ENCODE measurements at places on chromosomes 5 and 9.

DNA sequence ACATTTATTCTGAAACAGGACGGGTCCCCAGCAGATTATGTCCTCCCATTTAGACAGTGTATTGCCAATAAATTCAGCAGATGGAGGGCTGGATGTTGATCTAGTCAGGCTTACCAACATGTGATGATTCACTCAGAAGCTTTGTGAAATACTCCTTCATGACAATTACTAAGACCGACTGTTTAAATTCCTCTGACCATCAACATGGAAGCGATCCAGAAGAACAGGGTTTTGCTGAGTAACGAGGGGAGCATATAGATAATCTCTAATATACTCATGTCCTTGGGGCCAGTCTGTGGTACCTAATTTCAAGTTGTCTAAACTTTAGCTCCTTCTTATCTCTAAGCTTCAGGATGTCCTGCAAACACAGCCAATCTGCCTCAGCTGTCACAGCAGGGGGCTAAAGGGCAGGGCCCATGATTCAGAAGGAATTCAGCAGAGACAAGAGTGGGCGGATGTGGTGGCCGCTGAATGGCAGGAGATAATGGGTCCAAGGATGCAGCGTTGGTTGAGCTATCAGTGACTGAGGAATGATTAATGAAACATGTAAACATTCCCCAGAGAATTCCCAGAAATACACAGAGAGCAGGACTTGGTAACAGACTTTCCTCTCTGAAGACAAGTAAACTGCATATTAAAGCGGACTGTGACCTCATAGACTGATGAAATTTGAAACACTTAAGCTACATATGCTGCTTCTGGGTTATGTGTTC is 109.4 kb downstream of the ANKRD55 start:
- DNase-seq, result no peak

GRCh38 chr9:137029058-137029936 is 1.3 kb upstream of the ABCA2 start:
- peak; percentile 81 for DNase-seq

- peak; percentile 76 for DNase-seq
Measured at GRCh38 chr5:170638454-170639220, 134.8 kb downstream of the KCNIP1 start.

- DNase-seq, result no peak
Measured at GRCh38 chr9:105313238-105313637, 68.8 kb downstream of the SLC44A1 start.

GRCh38 chr5:106755789-106756188 is 914.9 kb downstream of the EFNA5 start:
- DNase-seq, result no peak

GRCh38 chr5:160743027-160743426 is 109.0 kb downstream of the ATP10B start:
- no peak for DNase-seq

DNA sequence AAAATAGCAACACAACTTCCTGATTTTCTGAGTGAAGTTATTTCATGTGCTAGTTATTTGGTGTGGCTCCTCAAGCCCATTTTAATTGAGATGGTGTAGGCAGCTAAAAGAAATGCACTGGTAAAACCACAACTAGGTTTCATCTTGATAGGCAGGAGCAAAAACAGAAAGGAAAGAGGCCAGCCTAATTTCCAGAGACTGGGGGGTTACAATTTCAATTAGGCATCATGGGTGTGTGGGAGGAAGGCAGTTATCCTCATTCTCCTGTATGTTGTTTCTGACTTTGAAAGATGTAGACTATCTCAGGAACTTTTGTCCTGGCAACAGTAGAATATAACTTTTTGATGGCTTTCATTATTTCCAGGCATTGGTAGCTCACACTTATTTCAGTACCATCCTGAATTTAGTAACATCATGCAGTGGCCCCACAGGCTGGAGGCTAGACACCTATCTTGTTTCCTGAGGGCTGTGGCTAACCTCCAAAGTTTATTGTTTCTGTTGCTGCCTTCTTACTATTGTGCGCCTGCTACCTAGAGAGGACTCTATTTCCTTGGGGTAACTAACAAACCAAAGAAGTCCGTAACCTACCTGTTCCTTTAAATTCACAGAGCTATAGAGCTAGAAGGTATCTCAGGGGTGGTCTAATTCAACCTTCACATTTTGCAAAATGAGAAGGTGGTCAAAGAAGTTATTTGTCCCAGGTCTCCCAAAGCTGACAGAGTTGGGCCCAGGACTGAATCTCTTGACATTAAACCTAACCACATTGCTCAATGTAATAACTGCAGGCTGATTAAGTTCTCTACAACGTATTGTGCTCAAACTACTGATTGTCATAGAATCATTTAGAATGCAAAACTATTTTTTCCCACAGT is 42.4 kb downstream of the FYB1 start:
- peak; percentile 73 for DNase-seq

DNA sequence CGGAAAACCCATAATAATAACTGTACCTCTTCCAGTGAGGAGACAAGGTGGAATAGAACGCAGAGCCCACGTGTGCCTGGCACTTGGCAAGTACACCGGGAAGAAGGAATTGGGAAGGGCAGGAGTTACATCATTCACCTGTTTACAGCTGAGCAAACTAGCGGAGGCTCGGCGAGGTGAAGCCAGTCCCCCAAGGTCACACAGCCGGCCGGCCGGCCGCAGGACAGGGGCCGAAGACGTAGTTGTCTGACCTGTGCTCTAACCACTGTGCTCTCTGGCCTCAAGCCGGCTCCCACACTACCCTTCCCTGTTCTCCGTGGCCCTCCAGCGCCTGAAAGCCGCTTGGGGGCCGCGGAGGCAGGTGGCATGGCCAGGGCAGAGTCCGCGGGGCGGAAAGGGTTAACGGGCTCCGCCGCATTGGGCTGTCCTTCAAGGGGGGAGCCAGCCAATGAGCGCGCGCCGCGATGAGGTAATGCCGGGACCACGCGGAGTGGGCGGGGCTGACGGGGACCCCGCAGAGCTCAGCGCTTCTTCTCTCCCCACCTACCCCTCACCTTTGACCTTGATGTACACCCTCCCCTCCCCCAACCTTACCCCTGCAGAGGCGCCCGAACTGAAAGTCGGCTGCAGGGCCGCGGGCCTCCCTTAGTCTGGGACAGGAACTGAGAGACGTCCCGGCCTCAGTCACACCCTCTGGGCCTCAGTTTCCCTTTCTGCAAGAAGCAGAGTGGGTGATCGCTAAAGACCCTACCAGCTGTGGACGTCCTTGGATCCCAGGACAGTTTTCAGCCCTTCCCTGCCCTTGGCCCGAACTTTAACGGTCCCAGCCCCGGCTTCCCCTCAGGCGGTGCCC is 125.1 kb downstream of the C9orf50 start:
- DNase-seq, result peak; percentile 88

DNA sequence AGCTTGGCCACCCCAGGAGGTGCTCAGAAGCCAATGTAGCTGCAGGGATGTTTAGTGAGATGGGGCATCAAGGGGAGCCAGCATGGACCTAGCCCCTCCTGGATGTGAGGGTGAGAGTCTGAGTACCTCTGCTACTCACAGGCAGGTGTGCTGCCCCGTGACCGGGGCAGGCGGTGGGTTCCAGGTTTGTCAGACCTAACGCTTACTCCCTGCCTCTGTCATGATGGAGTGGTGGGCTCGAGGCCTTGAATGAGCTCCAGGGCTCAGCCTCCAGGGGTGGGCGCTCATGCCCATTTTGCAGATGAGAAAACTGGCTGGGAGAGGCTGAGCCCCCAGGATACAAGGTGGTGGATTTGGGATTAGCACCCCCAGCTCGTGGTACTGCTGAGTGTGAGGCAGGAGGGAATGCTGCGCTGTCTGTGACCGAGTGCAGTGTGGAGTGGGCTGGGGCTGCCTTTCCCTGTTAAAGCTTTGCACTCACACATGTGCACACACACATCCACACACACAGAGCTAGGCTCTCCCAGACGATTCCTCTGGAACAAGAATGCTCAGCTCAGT is 1.5 kb downstream of the RXRA start:
- DNase-seq, result no peak

GRCh38 chr5:144093868-144094267 is 76.6 kb downstream of the YIPF5 start:
- no peak for DNase-seq

DNA sequence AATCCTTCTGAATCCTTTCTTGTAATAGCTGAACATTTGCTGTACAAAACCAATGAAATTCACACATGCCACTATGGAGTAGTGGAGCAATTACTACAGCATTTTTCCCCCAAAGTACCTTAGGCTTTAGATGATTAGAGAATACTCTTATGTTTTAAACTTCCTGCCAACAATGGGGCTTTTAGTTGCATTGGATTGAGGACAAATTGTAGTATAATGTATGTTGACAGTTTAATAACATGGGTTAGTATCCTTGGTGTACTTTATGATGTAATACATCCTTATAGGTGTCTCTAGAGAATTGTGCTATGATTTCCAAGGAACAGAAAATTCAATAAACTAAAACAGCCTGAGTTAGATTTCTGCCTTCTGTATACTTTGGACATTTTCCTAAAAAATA is 422.7 kb upstream of the GRAMD2B start:
- no peak for DNase-seq

- no peak for DNase-seq
Measured at GRCh38 chr9:21817176-21817575, 14.7 kb downstream of the MTAP start.

DNA sequence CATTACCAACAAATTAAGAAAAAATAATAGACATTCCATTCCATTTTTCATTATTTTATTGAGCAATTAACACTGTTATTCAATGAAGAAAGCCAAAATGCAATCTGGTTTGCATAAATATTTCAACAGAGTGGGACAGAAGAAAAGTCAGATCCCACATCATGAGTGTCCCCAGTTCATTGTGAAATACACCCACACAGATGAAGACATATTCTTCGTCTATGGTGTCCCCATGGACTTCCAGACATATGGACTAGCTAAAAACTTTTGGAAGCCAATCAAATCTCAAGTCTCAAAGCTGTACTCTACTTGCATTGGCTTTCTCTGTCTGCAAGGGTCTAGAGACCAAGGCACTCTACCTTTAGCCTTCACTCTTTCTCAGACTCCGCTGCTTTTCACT is 194.3 kb downstream of the SEMA5A start:
- no peak for DNase-seq

- no peak for DNase-seq
Measured at GRCh38 chr5:34957857-34958690, 28.7 kb downstream of the DNAJC21 start.

- DNase-seq, result no peak
Measured at GRCh38 chr9:122116040-122116439, 22.9 kb upstream of the TTLL11 start.

GRCh38 chr9:8337834-8338766 is 538.5 kb upstream of the DMAC1 start:
- no peak for DNase-seq

DNA sequence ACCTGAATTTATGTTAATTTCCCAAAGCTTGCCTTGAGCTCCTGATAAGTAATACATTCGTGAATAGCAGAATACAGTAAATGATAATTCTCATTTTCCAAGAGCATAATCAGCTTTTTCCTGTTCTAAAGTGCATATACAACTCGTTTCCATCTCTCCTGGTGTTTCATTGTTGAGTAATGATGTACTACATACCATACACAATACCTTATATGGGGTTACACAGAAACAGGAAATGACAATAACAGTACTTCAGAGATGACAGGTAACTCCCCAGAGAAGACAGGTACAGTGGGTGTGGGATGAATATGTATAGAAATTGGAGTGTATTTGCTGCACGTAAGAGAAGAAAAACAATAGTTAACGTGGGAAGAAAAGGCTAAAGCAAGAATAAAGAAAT is 287.1 kb downstream of the TENT4A start:
- DNase-seq, result no peak

GRCh38 chr9:89883401-89884341 is 278.9 kb downstream of the GADD45G start:
- DNase-seq, result no peak

DNA sequence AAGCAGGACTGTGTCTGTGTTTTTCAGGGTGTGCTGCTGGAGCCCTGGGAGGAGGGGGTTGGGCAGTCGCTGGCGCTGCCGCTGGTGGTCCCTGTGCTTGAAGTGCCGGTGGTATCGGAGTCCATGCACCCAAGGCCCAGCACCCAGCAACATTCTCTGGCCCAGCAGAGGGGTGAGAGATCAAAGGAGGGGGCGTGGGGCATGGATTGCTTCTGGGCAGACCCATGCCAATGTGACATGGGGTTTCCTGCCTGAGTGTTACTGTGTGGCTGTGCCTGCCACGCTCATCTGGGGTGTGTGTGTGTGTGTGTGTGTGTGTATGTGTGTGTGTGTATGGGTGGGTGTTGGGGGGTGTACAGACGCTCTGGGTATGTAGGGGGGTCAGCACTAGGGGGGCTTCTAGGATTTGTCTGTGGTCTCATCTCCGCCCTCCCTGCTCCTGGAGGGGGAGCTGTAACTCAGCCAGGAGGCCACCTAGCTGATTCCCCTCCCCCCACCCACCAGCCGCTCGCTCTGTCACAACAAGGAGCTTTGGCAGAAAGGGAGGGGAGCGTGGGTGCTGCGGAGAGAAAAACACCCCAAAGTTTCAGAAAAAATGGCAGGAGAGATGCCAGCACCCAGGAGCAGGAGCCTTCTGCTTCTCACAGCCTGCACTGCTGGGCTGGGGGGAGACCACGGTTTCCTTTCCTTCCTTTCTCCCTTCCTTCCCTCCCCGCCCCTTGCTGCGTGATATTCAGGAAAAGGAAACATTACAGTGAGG is 35.9 kb upstream of the HSPA9 start:
- no peak for DNase-seq

DNA sequence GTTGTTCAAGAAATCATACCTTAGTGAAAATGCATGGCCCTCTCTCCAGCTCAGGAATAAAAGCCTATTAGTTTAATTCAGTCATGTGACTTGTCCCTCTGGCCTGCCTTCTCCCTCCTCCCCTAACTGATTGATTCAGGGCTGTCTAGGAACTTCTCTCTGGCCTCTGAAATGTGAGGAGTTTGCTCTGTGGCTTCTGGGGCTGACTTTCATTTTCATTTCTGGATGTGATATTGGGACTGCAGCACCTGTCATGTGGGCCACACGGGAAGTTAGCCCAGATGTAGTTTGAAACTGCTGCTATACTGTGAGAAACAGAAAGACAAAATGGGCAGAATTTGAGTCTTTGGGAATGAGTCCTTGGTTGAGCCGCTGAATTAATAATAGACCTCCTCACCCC is 44.8 kb downstream of the PARP8 start:
- DNase-seq, result peak; percentile 78

DNA sequence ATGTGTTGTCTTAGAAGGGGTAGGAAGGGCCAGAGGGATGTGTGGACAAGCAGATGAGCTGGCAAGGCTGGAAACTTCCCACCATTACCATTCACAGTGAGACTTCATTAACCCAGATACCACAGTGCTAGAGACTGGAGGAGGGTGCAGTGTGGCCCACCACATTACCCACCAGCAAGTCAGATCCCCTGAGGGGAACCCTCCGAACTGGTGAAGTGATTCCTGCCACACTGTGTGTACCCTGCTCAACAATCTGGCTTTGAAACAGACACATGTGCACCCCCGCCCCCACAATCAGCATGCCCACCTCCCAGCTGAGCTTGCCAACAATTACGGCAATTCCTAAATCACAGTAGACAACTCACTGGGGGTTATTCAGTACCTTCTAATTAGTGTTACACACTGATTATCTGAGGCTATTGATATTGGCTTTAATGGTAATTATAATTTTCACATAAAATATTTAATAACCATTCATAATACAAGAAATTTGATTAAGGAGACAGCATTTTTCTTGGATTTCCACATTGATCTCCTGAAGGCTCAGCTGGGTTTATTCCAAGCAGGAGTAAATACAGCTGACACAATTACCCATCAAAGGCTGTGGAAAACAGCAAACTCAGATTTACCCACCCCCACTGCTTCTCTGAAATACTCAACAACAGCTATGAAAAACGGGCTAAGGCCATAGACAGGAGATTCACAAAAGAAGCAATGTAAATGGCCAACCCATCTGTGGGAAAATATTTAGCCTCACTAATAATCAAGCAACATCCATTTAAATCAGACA is 169.3 kb upstream of the FSTL4 start:
- DNase-seq, result no peak

- DNase-seq, result no peak
Measured at GRCh38 chr5:57538341-57538955, 55.8 kb upstream of the ACTBL2 start.

Measured in activated naive CD4-positive, alpha-beta T cell treated with anti-CD3 and anti-CD28 coated beads, Interleukin-2, amount 10 ng/mL, durations not matched to agents 7 days and 5 days (primary cell).